ENCODE measurements at places on chromosomes 1 and 21.
A peak's percentile ranks its signal among the peaks of the same experiment; 100 is the strongest.

DNA sequence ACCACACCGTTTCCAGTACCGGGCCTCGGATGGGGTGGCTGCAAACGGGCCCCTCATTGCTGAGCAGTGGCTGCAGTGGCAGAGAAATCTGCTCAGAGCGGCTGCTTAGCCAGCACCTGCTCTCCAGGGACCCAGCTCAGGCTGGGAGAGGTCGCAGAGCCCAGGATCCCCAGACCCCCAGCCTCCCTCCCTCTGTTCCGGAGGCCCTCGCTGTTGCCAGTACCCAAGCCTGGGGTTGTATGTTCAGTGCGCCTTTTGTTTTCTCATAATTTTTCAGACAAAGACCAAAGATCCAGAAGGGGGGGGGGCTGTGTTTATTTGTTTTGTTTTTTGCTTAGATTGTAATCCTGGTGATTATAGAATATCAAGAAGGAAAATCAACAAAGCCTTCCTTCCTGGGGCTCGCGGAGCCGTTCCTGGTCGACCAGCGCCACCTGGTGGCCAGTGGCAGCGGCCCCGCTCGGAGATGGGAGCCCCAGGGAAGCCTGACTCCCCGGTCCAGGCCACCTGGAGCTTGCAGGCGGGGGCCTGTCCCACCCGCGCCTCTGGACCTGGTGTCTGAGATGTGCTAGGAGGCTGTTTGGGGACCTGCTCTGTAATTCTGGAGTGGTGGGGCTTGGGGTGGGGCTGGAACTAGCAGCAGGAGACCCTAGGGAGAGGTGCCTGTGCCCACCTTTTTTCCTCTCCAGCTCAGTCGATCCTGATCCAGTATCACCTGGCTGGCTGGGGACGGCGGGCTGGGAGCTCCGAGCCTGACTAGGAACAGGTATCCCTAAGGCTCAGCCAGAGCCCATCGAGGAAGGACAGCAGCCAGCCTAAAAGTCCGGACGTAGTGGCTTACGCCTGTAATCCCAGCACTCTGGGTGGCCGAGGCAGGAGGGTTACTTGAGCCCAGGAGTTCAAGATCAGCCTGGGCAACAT lies 123.9 kb upstream of the VAMP3 start:
- peak; percentile 78 for DNase-seq

- no peak for DNase-seq
Observed at GRCh38 chr1:151325231-151325630, 2.0 kb downstream of the PI4KB start.

GRCh38 chr21:33393348-33393747 lies 9.9 kb upstream of the IFNGR2 start:
- DNase-seq = no peak

- DNase-seq = no peak
Observed at GRCh38 chr1:7698641-7699040, 72.5 kb upstream of the VAMP3 start.

DNA sequence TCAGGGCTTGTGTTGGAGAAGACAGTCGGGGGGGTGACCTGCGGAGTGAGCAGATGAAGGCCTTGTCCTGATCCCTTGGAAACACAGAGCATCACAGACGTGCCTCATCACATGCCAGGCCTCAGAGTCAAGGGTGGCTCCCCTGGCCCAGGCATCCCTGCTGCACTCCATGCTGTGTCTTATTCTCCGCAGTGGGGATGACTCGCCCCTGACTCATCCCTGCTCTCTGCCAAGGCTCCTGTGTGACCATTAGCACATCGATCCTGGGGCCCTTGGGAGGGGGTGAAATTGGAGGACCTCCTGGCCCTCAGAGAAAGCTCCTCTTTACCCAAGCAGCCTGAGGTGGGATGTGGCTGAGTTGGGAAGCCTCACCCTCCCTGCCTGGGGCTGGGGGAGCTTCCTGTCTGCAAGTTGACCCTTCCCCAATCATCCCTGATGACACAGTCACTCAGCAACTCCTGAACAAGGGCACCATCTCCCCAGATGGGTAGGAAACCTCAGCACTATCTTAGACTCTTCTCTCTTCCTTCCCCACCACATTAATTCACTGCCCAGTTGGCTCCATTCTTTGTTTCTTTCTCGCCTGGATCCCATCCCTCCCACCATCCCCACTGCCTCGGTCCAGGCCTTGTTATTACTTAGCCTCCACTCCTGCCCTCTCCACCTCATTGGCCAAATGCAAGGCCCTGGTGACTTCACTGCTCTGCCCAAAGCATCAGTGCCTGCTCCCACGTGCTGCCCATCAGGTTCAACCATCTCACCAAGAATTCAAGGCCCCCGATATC lies 74.6 kb downstream of the CAMK2N1 start:
- DNase-seq = no peak

DNA sequence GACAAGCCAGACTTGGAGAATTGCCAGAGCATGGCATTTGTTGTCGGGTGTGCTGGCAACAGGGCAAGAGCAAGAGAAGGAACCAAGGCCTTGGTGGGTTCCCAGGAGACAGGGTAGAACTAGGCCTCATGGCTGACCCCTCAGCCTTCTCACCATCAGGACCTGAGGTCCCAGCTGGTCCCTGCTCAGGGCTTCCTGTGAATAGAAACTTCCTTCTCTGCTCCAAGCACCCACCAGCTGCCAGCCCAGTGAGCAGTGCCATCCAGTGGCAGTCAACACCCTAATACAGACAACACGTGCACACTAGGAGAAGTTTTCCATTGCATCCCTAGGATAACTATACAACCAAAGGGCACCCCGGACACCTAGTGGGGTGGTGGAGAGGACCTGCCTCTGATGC lies 22.8 kb downstream of the S100A6 start:
- DNase-seq = no peak

DNA sequence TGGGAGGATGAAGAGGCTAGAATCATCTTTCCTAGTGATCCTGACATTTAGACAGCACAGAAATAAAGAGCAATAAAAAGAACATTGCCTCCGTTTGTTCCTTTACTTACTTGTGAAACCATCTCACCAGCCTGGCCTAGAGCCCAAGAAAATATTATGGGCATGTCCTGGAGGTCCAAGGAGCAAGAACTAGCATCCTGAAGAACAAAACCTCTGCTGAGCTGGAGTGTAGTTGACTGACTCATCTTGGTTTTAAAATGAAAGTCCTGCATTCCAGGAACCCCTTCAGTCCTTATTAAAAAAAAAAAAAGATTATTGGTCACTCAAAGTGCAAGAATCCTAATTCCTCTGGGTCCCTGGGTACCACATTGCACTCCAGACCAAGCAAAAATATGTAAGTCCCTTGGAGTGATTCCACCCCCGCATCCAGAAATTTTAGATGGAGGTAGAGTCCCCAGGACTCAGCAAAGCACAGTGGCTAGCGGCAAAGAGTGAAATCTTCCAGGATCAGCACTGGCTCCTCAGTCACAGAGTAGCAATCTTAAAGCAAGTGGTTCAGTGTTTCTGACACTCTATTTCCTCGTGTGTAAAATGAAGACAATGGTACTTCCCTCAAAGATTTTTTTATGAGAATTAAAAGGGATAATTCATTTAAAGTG lies 7.0 kb downstream of the SMCP start:
- no peak for DNase-seq

DNA sequence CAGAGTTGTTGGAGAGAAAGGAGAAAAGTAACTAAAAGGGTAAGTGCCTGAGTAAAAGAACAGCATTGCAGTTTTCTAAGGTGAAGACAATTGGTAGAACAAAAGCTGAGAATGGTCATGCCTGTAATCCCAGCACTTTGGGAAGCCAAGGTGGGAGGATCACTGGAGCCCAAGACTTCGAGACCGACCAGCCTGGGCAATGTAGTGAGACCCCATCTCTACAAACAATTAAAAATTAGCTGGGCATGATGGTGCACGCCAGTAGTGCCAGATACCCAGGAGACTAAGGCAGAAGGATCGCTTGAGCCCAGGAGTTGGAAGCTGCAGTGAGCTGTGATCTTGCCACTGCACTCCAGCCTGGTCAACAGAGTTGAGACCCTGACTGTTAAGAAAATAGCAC lies 15.2 kb upstream of the PGD start:
- DNase-seq = no peak

DNA sequence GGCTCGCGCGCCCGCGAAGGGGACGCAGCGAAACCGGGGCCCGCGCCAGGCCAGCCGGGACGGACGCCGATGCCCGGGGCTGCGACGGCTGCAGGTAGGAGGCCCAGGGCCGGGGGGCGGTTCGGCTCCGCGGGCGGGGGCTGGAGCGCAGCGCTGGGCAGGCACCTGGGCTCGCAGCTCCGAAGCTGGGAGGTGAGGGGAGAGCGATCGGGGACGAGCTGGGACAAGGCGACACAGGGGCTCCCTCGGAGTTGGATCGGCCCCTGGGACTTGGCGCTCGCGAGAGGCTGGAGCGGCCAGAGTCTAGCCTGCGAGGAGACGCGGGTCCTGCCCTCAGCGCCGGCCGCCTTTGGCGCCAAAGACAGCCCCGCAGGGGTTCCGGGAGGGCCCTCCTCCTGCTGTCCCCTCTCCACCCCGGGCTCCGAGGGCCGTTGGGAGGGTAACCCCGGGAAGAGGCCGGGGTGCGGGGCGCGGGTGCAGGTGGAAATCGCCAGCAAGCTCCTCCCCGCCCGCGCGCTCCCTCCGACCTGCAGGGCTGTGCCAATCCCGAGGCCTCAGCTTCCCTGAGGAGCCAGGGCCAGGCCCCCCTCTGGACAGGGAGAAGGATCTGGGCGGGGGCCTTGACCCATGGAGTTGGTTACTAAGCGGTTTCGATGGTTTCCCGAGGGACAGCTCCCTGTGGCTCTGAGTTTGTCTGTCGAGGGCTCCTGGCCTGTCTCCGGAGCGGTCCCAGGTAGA lies 401 bp downstream of the TP73 start:
- DNase-seq = peak; percentile 18

GRCh38 chr1:223645903-223646302 lies 19.6 kb downstream of the CAPN8 start:
- DNase-seq = no peak

DNA sequence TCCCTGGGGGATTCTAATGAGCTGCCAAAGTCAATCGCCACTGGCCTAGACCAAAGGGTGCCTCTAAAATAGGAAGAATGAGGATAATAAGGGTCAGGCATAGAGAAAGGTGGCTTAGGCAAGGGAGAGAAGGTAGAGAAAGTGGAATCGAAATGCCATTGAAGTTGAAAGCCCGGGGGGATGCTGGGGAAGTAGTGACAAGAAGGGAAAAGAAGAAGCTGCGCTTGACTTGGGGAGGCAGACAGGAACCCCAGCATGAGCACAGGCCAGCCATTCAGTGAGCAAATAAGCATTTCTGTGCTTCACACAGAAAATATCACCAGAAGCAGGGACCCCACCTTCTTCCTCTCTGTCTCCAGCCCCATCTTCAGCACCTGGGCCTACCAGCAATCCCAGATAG lies 1.5 kb downstream of the CD2 start:
- DNase-seq = no peak

DNA sequence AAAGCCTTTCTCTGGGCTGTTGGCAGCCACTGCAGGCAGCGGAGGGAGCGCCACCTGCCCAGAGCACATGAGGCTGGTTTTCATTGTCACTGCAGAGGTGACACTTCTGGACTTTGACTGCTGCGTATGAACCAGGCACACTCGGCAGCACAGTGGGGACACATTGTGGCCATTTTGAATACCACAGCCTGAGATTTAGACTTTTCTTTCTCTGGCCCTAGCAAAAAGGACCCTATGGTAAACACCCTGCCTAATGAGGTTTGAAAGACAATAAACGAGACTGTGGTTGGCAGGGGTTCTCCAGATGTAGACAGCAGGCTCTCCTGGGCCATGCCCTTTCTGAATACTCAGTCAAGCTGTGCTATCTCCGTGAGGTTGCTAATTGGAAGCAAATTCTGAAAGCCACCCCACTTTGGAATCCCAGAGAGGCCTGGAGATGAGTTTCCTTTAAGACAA lies 12.0 kb upstream of the KCNE2 start:
- no peak for DNase-seq

- DNase-seq = no peak
Observed at GRCh38 chr1:233367057-233367803, 39.7 kb downstream of the MAP3K21 start.

GRCh38 chr1:178727014-178727895 lies 2.2 kb downstream of the RALGPS2 start:
- no peak for DNase-seq

GRCh38 chr21:45592208-45592619 lies 50.0 kb upstream of the SLC19A1 start:
- peak; percentile 58 for DNase-seq

- DNase-seq = no peak
Observed at GRCh38 chr1:177568622-177569021, 397.9 kb downstream of the BRINP2 start.

DNA sequence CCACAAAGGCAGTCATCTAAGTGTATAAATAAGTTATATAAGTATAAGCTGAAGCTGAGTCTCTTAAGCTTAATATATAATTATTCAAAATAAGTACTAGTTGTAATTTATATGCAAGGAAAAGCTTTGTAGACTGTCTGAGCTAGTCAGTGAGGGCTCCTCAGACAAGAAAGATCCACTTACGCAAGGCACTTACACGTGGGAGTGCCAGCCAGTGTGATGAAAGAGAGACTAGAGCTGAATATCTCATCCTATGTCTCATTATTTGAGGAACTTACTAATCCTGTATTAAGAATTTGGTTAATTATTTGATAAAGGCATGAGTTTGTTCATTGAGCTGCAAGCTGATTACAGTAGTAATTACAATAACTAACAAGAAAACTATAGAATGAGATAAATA lies 146.9 kb downstream of the PDE4B start:
- no peak for DNase-seq

- no peak for DNase-seq
Observed at GRCh38 chr1:37303884-37304574, 170.4 kb upstream of the ZC3H12A start.

- no peak for DNase-seq
Observed at GRCh38 chr1:67367370-67368045, 59.8 kb downstream of the IL12RB2 start.

GRCh38 chr1:68103884-68104554 lies 53.6 kb upstream of the DIRAS3 start:
- DNase-seq = no peak

DNA sequence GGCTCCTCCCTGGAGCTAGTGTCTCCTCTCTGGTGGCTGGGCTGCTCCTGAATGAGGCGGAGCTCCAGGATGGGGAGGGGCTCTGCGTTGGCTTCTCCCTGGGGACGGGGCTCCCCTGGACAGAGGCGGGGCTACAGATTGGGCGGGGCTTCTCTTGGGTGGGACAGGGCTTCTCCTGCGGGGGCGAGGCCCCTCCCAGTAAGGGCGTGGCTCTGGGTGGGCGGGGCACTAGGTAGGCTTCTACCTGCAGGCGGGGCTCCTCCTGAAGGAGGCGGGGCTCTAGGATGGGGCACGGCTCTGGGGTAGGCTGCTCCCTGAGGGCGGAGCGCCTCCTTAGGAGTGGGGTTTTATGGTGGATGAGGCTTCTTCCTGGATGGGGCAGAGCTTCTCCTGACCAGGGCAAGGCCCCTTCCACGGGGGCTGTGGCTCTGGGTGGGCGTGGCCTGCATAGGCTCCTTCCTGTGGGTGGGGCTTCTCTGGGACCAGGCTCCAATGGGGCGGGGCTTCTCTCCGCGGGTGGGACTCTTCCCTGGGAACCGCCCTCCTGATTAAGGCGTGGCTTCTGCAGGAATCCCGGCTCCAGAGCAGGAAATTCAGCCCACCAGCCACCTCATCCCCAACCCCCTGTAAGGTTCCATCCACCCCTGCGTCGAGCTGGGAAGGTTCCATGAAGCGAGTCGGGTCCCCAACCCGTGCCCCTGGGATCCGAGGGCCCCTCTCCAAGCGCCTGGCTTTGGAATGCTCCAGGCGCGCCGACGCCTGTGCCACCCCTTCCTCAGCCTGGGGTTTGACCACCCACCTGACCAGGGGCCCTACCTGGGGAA lies 22.7 kb upstream of the ARF1 start:
- DNase-seq = peak; percentile 50

GRCh38 chr1:32894681-32895080 lies 6.5 kb downstream of the TMEM54 start:
- DNase-seq = no peak

All from stimulated activated CD4-positive, alpha-beta T cell treated with anti-CD3 and anti-CD28 coated beads, Interleukin-4, amount 100 ng/mL, for 4 hours (primary cell).